Hematopoietic multipotent progenitor cell treated with erythropoietin and hydrocortisone succinate and interleukin-3 and kit ligand, for 4 days (in vitro differentiated cells): ENCODE measurements at places on chromosomes 12 and 14.

- no peak for DNase-seq
Observed at GRCh38 chr12:80242321-80242720, 143.0 kb downstream of the OTOGL start.

DNA sequence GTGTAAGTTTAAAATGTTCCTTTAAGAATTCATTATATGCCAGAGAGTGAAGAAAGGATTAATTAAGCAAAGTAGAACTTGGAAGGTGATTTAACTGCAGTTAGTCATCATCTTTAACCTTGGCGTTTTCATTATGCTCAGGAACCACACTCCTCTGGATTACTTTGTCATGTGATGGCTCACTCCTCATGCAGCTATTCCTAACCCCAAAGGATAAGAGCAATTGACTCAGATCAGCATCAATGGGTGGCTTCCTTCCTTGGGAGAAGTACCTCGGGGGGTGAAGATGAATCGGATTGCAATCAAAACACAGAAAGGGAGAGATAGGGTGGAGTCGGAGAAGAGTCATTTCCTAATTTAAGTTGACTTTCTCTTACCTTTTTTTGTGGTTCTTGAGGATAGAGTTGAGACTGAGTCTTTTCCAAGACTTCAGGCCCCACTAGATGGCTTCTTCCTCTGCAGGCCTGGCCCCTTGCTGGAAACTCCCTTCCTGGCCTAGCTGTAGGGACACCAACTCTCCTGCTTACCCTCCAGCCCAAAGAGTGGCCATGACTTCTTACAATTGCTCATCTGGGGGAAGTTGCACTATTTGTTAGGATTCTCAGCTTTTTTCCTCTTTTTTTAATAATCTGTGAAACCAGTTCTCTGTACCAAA is 238.6 kb upstream of the DDHD1 start:
- DNase-seq = no peak

DNA sequence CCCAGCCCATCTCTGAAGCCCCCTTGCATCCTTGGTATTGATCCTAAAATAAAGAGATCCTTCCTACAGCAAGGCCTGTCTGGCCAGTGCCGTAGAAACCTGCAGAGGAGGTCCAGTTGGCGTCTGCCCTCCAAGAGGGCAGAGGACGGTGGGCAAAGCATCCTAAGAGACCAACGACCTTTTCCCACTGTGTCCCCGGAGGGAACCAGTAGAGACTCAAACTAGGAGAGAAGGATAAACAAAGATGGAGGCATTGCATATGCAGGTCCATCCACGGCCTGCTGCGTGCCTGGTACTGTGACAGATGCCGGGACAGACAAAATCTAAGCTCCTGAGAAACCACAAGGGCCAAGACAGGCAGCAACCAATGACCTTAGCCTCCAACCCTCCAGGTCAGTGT is 3.8 kb downstream of the NCKAP5L start:
- no peak for DNase-seq

DNA sequence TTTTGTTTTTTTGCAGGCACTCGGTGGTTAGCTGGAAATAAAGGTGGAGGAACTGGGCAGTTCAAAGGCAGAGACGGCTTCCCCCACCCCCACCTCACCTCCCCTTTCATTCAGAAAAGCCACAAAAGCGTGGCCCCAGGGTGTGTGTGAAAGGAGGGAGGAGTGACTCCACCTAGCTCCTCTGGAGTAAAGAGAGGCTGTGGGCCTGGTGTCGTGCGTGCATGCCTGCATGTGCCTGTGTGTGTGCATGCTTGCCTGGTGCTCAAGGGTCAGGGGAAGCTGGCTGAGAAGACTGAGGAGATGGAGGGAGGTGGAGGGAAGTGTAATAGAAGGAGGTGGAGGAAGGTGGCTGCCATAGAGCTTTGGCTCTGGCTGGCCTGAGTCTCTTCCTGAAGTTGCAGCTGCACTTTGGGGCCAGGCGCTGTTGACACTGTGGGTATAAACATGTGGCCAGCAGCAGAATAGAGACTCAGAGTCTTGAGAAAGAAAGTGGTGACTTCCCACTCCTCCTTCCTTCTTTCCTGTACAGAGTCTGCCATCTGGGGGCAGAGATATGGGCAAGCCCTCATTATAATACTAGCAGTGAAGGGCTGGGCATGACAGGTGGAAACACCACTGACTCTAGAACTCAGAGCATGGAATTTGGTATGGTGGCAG is 36.9 kb upstream of the SINHCAF start:
- DNase-seq = peak; percentile 93

DNA sequence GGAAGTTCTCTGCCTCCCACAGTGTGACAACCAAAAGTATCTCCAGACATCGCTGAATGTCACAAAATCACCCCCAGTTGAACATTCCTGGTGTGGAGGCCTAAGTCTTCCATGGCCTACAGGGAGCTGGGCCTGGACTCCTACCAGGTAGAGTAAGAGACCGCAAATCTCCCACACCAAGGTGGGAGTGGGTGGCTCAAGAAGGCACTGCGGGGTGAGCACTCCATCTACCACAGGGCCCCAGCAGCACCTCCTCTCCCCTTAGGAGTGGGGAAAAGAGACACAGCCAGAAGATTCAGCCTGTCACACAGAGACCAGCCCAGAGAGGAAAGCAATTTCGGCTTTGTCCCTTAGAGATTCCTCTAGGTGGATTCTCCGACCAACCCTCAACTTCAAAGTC is 25.5 kb downstream of the LRTM2 start:
- no peak for DNase-seq

GRCh38 chr14:38367922-38368321 is 112.0 kb upstream of the CLEC14A start:
- DNase-seq = no peak
